ENCODE measurements at places on chromosomes 7 and 10.

- no peak for DNase-seq
These were observed 22.0 kb downstream of the KLF6 start for GRCh38 chr10:3763035-3763456.

DNA sequence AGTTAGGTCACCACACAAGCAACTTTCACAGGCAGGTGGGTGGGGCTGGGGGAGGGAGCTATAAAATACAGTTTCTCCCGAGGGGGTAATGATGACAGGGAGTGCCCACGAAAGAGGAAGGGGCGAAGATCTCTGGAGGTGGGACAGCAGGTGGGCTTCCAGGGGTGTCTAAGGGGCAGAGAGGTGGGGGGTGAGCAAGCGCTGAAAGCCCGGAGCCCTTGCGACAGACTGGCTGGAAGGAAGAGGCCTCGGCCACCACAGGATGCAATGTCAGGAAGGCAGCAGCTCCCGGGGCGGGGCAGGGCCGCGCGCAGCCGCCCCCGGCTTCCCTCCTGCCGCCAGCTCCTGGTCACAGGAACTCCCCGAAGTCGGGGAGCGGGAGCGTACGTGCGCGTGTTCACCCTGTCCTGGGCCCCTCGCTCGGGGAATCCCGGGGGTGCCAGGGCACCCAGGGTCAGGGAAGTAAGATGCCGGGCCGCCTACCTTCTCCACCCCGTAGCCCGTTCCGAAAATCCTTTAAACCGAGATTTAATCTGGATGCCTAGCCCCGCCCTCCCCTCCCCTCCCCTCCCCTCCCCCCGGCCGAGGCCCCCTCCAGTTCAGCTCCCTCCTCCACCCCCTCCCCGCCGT lies 105.2 kb upstream of the PPIF start:
- DNase-seq, result peak; percentile 92

DNA sequence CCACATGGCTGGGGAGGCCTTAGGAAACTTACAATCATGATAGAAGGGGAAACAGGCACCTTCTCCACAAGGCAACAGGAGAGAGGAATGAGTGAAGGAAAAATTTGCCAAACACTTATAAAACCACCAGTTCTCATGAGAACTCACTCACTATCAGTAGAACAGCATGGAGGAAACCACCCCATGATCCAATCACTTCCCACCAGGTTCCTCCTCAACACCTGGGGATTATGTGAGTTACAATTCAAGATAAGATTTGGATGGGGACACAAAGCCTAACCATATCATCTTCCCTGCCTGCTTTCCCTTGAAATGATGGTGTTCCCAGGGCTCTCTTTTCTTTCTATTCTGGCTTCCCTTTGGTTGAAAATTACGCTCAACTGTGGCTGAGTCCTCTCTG lies 262.7 kb upstream of the HABP2 start:
- no peak for DNase-seq

DNA sequence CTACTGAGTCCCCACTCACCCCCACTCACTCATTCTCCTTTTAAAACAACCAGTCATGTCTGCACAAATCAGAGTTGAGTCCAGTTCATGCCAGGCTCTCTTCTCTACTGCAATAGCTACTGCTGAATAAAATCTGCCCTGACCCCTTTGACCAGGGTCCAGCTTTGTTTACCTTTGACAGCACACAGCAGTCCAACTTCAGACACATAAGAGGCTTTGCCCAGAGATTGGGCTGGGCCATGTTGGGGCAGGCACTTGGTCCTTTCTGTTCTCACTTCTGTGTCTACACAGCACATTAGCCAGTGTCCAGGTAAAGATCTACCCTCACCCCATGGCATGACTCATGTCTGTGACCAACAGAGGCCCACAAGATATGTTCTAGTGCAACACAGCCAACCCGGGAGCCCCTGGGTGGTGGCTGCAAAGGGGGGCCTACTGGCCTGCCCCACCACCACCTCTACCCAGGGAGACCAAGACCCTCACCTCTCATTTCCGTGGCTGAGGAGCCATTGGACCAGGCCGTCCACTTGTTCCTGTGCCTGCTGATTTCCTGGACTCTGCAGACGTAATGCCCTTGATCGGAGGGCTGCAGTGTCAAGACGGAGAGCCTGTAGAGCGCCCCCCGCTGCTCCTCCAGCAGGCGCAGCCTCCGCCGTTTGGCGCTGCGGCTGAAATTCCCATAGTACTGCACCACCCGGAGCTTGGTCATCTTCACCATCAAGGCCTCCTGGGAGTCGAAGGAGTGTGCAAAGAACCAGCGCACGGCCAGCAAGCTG lies 8.0 kb downstream of the VSTM4 start:
- DNase-seq, result peak; percentile 47

GRCh38 chr7:37040330-37040729 lies 316.0 kb upstream of the AOAH start:
- no peak for DNase-seq

- no peak for DNase-seq
These were observed 197.3 kb upstream of the SHH start for GRCh38 chr7:156009569-156009968.

DNA sequence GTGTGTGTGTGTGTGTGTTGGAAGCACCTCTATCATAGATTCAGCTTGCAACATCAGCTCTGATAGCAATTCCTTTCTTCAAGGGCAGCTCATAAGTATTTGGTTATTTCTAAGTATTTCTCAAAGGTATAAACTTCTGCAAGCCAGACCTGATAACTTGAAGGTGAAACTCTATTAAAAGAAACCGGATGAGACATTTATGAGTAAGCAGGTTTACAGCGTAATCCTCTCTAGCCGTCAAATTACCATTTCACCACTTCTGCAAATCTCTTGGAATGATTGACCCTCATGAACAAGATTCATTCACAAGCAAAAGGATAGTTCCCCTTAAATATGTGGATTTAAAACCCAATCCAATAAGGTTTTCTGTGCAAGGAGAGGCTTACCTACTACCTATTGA lies 23.1 kb downstream of the PDE1C start:
- no peak for DNase-seq

- DNase-seq, result no peak
These were observed at the start of gene OR2AE1 for GRCh38 chr7:99876933-99877332. Gene OR2AE1, minus strand, starts transcription at chr7:99877033. Its CDS starts 0 bp downstream, at chr7:99877033.

GRCh38 chr10:33129996-33130386 lies 172.0 kb upstream of the ITGB1 start:
- no peak for DNase-seq

DNA sequence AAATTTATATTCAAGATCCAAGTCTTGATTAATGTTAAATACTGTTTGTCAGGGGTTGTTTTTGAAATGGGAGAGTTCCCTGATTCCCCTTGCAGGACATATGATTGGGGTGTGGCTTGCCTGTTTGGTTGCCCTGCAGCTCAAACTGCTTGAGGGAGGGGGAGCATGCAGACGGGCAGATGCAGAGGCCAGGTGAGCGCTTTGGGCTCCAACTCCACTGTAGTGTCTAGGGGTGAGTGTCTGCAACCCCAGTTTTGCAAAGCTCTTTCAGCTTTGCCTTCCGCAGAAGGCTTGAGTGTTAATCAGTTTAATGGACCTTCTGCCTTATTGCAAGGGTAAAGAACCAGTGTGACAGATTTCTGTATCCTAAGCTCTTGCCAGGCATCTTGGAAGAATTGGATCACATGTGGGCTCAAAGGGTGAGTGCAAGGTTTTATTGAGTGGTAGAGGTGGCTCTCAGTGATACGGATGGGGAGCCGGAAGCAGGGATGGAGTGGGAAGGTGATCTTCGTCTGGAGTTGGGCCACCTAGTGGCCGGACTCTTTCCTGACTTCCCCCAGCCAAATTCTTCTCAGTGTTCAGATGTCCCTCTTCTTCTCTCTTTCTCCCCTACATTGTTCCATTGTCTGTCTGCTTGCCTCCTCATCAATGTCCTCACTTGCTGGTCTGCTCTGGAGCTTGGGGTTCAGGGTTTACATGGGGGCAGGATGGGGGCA lies 479.7 kb downstream of the ATRNL1 start:
- DNase-seq, result peak; percentile 9

GRCh38 chr7:66330961-66331360 lies 125.8 kb downstream of the TPST1 start:
- no peak for DNase-seq

DNA sequence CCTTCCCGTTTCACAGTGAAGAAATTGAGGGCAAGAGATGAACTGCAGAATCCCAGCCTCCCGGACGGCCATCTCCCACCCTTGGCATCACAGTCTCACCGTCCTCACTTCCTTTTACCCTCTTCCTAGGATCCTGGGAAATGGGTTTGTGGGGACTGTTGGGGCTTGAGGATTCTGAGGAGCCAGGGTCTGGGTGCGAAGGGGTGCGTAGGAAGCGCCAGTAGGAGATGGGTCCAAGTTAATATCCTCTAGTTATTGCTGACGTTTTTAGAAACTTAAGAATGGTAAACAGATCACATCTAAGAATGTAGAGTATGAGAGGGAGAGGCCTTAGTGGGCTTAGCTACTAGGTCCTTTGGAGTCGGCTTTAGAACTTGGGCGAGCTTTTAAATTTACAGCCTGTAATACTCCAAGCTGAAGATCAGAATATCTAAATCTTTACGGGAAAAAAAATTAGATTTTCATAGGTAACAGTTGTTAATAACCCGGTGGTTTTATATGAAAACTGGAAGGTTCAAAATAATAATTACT lies 696 bp downstream of the MALSU1 start:
- DNase-seq, result no peak

DNA sequence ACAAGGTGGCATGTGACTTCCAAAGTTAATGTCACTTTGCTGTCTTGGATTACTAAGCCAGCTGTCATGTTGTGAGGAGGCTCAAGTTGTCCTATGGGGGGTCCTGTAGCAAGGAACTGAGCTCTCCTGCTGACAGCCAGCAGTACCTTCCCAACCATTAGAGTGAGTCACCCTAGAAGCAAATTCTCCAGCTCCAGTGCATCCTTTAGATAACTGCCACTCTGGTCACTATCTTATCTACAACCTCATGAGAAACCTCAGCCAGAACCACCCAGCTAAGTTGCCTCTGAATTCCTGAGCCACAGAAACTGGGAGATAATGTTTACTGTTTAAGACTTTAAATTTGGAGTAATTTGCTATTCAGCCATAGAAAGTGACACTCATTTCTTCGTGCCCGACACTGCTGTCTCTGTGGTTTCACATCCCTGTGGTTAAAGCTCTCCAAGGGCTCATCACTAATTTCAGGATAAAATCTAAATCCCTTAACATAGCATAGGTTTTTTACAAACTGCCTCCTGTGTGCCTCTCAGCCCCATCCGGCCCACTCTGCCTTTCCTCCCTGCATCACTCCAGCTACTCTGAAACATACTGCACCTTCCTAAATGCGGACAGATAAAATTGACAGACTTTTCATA lies 83.5 kb downstream of the PRR15 start:
- DNase-seq, result no peak

DNA sequence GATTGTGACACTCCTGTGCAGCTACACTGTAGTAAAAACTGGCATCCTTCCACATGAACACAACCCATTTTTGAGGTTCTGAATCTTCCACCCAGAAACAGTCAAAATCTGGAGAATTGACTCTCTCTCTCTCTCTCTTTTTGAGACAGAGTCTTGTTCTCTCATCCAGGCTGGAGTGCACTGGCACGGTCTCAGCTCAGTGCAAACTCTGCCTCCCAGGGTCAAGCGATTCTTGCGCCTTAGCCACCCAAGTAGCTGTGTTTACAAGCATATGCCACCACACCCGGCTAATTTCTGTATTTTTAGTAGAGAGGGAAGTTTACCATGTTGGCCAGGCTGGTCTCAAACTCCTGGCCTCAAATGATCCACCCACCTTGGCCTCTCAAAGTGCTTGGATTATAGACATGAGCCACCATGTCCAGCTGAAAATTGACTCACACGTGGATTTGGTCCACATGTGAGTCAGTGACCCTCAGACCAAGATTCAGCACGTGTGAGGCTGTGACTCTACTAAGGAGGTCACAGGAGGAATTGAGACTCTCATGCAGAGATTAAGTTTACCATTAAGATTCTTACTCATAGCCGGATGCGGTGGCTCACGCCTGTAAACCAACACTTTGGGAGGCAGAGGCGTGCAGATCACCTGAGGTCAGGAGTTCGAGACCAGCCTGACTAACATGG lies 12.1 kb upstream of the ZNF107 start:
- DNase-seq, result no peak

- peak; percentile 89 for DNase-seq
These were observed 21.3 kb downstream of the MLXIPL start for GRCh38 chr7:73602721-73603651.

DNA sequence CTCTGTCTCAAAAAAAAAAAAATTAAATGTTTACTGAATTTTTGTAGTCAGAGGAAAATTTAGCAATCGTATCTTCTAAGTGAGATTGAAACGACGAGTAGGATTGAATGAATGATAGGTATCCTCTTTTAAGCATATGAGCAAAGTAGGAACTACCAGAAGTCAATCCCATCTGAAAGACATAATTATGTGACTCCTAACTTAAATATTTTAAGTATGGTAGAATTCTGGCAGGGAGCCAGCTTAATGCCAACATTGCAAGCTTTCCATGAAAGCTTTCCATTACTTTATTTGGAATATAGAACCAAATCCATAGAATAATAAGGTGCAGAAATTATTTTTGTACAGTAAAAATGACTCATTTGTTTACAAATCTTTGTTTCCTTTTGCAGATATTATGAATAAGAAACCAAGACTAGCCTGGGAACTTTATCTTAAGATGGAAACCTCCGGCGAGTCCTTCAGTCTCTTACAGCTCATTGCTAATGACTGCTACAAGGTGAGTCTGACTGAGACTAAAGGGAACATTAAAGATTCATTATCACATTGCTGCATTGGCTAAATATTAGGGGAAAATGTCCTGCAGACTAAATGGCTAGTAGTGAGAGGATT lies 50.2 kb upstream of the UBN2 start:
- no peak for DNase-seq

- no peak for DNase-seq
These were observed 56.2 kb downstream of the CUL1 start for GRCh38 chr7:148754912-148755311.

DNA sequence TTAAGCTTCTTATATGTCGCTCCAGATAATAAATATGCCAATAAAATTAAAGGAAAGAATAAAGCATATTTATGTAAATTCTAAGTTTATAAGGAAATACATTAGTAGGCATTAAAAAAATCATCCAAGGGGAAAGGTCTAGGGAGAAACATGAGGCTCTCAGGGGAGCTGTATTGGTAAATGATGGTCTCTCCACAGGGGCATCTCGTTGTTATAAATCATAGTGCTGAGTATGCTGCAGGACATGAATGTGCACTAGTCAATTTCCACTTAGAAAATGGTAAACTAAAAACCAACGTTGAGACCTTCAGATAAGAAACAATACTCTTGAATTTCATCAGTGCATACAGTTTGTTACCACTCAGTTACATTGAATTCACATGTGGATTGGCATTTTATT lies 194.0 kb upstream of the AHR start:
- DNase-seq, result no peak

DNA sequence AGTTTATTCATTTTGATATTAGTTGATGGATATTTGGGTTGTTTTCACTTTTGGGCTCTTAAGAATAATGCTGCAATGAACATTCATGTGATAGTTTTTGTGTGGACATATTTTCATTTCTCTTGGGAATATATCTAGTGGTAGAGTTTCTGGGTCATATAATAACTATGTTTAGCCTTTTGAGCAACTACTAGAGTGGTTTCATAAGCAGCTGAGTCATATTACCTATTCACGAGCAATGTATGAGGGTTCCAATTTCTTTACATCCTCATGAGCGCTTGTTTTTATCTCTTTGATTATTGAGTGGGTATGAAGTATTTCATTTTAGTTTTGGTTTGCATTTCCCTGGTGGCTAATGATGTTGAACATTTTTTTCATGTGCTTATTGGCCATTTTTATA lies 182.6 kb downstream of the PON1 start:
- DNase-seq, result no peak

GRCh38 chr10:111522141-111522540 lies 445.3 kb downstream of the ADRA2A start:
- DNase-seq, result no peak
